Right ventricle myocardium inferior (tissue), 1 donor: ENCODE measurements at places on chromosomes 13 and 19. TPM values are rescaled to one million over a fixed set of nuclear protein-coding genes. Genes with fewer than 3 reads are reported as not detected.

Gene SMIM44
- not detected for total RNA-seq

GRCh38 chr19:17112271-17112670, 36.7 kb downstream of the MYO9B start:
- no peak for DNase-seq

Gene SIGLEC12
- 0.19 TPM for total RNA-seq

DNA sequence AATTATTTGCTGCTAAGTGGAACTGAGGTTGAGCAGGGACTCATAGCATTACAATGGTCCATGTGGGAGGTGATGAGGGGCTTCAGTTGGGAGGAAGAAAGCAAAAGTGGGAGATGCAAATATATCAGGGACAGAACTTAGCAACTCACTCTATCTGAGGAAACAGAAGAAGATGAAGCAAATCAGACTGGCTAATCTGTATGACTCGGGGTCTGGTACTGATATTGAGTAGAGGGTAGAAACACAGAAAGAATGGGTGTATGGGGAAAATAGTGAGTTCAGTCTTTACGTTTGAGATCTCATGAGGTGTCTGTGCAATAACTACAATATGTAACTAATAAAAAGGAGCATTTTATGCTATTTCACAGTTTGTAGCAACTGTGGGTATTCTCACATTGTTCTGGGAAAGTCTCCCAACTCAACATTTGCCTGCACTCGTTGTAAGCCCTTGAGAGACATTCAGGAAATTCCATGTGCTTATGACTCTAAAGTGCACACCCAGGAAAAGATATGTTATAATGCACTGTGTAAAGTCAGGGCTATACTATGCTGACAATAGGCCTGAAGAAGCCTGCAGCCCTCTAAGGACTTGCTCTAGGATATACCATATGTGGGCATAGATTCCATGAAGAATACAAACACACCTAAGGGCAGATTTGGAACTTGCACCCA, 183.5 kb downstream of the SPRY2 start:
- no peak for DNase-seq

Gene IGSF23
- total RNA-seq: not detected
